Pons (tissue), 1 donor: ENCODE measurements at places on chromosomes 4 and X.
A peak's percentile ranks its signal among the peaks of the same experiment; 100 is the strongest.

DNA sequence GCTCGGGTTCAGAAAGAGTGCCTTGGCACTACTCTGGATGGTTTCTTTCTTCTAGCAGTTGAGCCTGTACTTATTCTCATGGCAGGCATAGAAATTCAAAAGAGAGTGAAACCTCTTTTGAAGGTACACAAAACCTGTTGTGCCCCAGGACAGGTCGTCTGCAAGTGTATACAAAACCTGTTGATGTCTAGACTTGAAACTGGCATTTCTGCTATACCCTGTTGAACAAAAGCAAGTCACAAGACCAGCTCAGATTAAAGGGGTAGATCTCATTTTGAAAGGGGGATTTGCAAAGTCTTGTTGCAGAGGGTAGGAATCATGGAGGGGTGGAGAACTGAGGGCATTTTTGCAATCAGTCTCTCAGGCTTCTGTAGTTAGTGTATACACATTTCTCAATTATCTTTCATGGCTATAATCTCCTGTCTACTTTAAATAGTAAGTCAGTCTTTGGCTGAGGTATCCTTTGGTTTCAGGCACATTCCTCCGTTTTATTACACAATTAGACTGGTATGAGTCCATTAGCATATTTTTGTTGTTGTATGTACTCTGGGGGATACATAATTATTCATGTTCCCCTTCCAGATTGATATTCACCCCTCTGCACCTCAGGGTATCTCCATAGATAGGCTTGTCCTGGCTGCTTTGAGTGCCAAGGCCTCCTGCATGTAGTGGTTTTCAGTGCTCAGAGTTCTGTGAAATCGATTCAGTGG, 251.4 kb downstream of the DTHD1 start:
- DNase-seq, result no peak

- no peak for DNase-seq
Observed at GRCh38 chr4:147198411-147199051, 252.9 kb upstream of the TTC29 start.

GRCh38 chrX:120200851-120201250, 42.4 kb downstream of the RHOXF2 start:
- DNase-seq, result no peak

DNA sequence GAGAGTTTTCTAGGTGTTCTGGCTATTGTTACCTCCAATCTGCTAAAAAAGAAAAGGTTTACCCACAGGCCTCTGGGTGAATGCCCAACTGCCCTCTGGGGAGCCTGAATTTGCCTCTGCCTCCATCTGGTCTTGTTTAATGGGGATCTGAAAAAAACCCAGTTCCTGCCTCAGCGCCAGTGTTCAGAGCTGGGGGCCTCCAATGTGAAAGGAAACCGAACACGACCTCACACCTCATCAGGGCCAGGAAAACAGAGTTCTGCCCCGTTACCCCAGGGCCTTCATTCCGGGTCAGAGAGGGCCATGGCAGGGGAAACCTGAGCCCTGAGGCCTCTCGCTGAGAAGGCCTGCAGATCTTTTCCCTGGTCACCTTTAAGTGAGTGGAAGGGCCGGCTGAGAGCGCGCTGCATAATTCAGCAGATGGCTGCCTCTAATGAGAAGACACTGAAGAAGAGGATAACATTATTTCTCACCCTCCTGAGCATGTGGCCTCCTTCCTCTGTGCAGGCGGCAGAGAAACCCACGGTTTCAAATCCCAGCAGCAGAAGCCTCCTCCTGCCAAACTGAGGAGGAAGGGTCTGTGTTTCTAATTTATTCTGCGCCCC, 6.8 kb downstream of the SEPTIN6 start:
- no peak for DNase-seq

GRCh38 chrX:44071847-44072551, 98.8 kb upstream of the NDP start:
- DNase-seq, result no peak

- DNase-seq, result peak; percentile 83
Observed at GRCh38 chrX:29090811-29091210, 503.6 kb downstream of the IL1RAPL1 start.

DNA sequence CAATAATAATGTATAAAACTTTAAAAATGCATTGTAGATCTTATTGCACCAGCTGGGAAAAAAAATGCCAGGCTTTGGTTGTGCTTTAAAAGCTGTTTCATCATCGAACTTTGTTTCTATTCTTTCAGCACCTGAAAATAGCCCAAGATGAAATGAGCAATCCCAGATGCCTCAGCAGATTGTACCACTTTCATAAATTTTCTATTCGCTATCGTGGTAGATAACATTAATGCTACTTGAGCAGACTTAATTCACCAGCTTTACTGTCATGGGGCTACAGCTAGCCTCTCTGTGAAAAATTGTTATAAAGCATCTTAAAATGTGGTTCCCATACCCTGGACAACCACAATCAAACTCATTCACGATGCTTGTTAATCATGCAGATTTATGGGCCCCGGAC, 599.6 kb upstream of the HS3ST1 start:
- no peak for DNase-seq

GRCh38 chrX:1425381-1425780, 27.3 kb downstream of the ASMTL start:
- no peak for DNase-seq

DNA sequence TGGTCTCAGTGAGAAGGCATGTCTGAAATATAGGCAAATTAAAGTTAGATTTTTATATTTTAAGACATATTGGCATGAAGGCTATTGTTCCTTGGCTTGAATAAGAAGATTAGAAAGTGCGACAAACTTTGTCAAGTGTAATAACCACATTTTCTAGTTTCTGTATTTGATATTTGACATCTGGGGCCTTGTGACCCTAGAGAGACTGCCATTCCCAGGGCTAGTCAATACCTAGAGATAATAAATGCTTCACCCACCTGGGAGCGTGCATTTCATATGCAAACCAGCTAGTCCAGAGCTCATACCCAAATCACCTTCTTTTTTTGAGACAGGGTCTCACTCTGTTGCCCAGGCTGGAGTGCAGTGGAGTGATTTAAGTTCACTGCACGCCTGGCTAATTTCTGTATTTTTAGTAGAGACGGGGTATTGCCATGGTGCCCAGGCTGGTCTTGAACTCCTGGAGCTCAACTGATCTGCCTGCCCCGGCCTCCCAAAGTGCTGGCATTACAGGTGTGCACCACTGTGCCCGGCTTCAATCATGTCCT, 62.6 kb downstream of the COQ2 start:
- DNase-seq, result no peak

GRCh38 chr4:94721310-94721709, 36.4 kb upstream of the BMPR1B start:
- no peak for DNase-seq

DNA sequence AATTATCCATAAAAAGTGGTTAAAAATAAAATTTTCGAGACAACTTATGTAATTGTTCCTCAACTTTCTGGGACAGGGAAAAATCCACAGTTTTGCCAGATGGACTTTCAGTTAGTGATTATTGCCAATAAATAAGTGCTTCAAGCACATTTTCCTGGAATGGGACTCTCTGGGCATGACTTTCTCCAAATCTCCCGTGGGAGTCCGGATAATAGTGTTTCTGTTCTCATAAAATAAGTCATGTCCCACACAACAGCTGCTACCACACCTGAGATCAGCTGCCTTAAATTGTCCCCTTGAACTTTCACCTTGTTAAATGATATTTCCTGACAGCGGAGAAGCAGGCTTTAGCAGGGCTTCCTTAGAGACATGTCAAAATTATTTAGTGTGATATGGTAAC, 133.4 kb upstream of the NAP1L5 start:
- DNase-seq, result no peak

GRCh38 chrX:110418316-110419235, 59.9 kb downstream of the RTL9 start:
- DNase-seq, result peak; percentile 55

DNA sequence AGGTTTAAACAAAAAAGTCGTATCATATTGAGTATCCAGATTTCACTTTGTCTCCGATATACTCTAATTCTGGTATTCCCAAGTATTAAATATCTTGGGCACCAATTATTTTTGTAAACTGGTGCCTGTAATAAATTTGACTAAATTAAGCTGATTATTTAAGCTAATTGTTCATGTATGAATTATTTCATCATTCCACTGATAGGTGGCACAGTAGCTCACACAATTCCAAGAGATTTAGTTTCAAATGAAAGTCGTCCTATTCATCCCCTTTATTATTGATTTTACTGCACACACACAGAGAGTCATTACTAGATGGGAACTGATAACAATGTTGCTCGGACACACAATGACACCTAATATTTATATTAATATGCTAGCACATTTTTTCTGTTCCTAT, 432.4 kb downstream of the DMD start:
- peak; percentile 14 for DNase-seq

DNA sequence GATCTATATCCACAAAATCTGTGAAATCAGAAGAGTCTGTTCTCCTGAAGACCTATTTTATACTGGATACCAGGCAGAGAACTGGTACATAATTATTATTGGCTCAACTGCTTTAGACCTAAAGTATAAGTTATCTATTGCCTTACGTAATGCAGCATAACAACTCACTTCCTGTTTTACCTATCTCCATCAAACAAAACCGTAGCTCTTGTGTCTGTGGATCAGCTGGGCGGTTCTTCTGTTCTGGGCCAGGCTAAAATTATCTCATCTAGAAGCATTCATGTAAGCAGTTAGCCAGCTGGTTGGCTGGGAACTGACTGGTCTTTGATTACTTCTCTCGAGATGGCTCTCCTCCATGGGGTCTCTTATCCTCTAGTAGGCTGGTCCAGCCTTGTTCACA, 57.8 kb downstream of the PPP1R2C start:
- no peak for DNase-seq

DNA sequence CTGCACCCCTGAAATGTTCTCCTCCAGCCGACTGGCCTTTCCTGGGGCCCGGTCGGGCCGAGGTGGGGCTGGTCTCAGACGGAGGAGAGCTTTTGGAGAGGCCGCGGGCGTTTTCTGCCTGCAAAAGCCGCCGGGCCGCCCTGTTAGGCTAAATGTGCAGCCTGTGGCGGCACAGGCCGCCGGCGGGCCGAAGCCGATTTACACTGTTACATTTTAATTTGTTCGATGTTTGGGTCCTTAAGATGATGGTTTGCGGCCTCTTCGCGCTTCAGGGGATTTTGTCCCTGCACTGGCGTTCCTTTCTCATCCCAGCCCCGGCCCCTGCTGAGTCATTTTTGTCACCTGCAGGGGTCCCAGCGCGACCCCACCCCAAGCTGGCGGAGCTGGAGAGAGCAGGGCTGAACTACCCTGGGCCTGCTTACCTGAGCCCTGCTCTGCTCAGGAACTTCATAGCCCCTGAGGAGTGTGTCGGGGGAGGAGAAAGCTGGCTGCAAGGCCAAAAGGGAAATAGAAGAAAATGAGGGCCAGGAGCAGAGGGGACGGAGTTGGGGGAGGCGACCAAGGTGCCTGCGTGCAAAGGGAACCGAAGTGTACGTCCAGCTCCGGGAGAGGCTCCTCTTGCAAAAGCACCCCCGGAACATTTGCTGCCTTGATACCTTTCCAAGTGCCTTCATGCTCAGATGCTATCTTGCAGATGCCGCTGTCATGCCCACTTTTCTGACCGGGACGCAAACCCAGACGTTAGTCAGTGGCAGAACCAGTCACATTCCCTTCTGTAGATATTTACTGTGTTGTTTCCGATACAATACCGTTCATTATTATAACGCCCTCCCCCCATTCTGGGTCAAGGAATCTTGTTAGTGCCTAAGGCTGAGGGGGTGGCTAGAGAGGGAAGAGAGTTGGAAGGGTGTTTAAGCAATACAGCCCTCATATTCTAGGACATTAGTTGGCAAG, 977 bp upstream of the RBBP7 start:
- peak; percentile 30 for DNase-seq

DNA sequence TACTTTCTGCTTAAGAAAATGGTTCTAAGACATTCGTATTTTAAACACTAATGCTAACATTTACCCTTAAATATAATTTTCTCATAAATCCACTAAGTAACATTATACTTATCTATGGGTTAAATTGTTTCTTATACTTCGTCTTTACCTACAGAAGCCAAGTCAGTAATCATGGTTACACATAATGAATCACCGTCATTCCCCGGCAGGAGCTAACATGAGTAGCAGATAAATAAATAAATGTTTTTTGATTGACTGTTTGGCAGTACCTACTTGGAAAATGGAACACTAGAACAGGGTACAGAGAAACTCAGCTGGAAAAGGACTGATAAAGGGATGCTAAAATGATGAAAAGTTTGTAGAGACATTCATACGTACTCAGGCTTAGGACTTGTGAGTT, 430.4 kb downstream of the ACTRT1 start:
- no peak for DNase-seq

DNA sequence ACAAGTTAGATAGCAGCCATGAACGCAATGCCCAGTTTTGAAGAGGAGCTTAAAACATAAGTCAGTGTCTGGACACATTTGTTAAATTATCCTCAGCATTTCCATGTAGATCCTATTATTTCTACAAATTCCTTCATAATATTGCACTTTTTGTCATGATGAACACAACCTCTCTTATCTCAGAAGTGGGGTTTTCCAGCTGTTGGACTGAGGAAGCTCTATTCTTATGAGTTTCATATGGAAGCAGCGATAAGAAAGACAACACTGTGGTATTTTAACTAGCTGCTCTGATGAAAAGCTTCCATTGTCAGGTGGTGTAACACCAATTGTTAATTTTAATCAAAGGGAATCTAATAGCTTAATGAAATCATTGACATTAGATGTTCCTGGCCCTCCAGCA, 308.7 kb downstream of the GBA3 start:
- no peak for DNase-seq

DNA sequence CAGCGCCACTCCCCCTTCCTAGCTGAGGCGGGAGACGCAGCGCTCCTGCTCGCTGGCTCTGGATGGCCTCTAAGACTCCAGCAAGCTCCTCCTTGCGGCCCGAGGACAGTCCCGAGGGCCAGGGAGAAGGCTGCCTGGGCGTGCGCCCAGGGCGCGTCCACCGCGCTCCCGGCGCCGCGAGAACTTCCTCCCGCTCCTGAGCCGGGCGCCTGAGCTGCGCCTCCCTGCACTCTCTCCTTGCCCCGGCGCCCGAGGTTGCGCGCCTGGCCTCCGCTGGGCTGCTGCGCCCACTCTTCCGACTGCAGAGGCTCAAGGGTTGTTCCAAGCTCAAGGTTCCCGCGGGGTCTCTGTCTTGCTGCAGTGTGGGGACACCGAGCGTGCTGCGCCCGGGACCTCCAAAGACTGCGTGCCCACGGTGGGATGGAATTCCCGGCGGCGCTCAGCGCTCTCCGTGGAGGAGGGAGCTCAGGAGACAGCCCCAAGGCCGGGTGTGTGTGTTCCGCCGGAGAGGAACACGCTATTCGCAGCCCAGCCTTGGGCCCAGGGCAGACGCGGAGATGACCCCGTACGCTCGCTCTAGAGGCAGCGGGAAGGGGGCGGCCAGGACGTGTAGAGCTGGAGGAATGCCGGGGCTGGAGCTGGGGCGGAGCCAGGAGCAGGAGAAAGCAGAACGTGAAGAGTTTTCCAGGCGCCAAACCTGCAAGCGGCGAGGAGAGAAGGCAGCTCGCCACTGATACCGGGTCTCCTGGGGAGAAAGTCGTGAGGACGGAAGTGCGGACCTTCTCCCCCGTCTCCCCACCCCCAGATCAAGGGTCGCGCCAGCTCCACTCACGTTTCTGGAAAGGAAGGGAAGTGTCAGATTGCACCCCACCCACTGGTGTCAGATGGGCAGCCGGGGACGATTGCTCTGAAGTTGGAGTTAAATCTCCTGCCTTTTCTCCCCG, at the start of gene ARHGAP6:
ARHGAP6 (minus strand) TSS at position 753 of the 944 bp plus-strand sequence. CDS start 1,092 bp downstream, outside the sequence.
- no peak for DNase-seq
